ENCODE measurements at places on chromosomes 1 and 21.

DNA sequence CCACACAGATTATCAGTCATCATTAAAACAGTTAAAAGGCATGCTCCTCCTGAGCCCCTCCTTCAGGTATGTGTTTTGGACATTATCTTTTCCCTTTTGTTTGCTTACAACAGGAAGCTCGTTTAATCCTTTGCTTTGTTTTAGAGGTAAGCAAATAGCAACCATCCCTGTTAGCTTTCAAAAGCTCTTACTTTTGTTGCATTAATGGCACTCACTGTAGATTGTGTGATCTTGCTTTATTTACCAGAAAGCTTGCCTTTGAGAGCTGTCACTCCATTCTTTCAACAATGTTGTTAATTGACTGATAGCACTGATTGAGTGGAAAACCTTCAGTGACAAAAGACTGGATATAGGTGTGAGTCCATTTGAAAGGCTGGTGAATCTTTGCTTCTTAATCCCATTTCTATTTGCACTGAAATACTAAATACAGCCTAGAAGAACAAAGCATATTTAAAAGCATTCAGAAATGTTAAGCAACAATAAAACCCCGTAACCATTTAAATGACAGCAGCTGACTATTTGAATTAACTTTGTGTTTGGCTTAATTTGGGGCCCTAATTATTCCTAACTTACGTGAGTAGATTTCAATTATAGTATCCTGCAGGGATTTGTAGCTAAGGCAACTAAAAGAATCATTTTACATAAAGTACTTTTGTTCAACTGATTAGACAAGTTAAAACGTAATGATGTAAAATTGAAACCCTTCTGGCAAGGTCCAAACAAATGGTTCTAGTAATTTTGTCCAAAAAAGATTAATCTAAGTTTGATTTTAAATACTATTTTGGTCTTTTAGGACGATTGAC, 48.3 kb downstream of the ADGRL2 start:
- no peak for DNase-seq

DNA sequence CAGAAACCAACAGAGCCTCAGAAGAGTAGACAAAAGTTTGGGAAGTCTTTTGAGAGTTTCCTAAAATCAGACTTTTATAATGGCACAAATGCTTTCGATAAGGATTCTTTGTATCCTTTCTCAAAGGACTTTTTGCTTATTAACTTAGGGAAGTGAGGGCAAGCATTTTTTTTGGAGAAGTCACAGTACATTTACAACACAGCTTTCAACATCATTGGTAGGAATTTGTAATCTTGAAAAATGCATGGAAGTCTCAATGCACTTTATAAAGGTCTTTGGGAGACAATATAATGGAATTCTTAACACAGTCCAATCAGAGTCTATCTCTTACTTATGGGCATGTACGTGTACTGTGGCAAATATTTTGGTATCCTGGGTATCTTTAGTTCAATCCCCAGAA, 325.8 kb upstream of the NR5A2 start:
- no peak for DNase-seq

- DNase-seq: peak; percentile 38
Measured at GRCh38 chr1:211939876-211940468, 95.4 kb downstream of the INTS7 start.

DNA sequence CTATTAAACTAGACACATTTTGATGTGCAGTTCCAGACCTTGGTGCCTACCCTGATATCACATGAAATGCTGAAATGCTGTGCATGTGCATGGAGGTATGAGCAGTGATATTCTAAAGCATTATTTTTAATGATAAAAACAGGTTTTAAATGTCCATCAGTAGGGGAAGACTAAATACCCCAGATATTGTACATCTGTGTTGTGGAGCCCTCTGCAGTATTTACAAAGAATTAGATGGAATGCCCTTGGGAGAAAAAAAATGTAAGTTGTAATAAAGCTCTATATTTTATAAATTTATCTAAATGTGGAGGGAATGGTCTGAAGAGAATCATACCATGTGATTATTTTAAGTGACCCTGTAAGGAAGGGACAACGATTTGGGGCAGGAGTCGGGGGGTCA, 39.1 kb upstream of the IGSF5 start:
- no peak for DNase-seq

GRCh38 chr1:68426594-68426993, 23.2 kb downstream of the RPE65 start:
- DNase-seq: no peak

- no peak for DNase-seq
Measured at GRCh38 chr1:225435487-225435886, 7.6 kb upstream of the LBR start.

- no peak for DNase-seq
Measured at GRCh38 chr21:42498012-42498411, 2.0 kb upstream of the RSPH1 start.

DNA sequence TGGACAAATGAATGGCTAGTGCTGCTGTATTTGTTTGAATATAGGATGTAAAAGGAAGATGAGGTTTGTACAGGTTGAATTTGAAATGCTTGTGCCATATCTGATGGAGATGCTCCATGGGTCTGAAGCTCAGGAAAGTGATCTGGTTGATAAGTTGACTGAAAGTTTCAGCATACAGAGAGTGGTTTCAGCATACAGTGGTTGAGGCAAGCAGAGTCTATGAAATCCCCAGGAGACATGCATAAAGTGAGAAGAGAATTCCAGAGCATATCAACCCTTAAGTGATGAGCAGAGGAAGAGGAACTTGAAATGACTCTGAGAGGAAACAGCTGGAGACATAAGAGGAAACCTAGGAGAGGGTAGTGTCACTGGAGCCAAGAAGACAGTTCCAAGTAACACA, 21.7 kb downstream of the TCHHL1 start:
- no peak for DNase-seq

- DNase-seq: no peak
Measured at GRCh38 chr1:116488071-116488470, 82.8 kb downstream of the CD58 start.

GRCh38 chr1:51583532-51583931, 33.4 kb upstream of the OSBPL9 start:
- DNase-seq: no peak

DNA sequence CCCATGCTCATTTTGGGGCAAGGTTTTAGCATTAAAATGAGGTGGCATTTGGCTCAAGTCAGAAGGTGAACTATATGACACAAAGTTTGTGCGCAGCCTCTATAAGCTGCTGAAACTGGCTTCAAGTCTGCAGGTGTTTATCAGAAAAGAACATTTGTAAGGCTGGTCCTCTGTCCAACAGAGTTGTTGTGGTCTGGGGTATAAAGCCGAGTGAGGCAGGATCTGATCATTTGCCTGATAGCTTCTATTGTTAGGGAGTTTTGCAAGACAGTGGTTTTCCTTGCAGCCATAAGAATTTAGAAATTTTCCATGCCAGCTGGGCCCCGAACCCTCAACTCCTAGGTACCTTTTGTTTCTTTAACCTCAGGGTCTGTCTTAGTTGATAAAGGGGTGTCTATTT, 130.8 kb downstream of the PGBD5 start:
- no peak for DNase-seq

DNA sequence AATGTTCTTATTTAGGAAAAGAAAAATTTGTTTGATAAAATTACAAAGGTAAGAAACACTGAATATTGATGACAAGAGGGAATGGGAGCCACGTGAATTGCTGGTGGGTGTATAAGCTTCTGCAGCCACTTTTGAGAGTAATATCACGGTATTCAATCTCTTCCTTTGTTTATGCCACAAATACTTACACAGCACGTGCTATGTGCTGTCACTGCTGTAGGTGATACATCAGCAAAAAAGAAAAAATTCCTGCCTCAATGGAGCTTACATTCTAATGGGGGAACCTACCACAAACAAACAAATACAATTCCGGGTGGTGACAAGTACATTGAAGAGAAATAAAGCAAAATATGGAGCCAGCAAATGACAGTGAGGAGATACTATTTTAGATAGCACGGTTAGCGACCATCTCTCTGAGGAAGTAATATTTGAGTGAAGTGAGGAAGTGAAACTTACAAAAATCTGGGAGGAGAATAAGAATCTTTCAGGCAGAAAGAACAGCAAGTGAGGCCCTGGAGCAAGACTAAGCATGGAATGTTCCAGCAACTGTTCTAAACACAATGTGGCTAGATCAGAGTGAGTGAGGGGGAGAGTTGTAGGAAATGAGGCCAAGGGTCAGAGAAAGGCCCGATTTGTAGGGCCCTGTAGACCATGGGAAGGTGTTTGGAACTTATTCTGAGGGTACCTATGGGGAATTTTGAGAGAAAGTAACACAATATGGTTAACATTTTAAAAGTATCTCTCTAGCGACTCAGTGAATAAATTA, 2.6 kb upstream of the FCRLB start:
- no peak for DNase-seq

DNA sequence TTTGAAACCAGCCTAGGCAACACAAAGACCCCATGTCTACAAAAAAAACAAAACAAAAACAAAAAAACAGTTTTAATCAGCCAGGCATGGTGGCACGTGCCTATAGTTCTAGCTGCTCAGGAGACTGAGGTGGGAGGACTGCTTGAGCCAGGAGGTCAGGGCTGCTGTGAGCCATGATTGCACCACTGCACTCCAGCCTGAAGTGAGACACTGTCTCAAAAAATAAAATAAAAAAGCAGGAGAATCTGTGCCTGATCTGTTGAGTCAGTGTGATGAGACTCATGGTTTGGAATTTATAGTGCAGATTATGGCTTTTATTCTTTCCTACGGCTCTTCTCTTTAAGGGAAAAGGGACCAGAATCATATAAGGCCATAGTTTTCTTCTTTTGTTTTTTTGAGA, 16.5 kb downstream of the TRIT1 start:
- DNase-seq: no peak

GRCh38 chr1:24526940-24527542, 24.4 kb downstream of the RCAN3 start:
- no peak for DNase-seq

DNA sequence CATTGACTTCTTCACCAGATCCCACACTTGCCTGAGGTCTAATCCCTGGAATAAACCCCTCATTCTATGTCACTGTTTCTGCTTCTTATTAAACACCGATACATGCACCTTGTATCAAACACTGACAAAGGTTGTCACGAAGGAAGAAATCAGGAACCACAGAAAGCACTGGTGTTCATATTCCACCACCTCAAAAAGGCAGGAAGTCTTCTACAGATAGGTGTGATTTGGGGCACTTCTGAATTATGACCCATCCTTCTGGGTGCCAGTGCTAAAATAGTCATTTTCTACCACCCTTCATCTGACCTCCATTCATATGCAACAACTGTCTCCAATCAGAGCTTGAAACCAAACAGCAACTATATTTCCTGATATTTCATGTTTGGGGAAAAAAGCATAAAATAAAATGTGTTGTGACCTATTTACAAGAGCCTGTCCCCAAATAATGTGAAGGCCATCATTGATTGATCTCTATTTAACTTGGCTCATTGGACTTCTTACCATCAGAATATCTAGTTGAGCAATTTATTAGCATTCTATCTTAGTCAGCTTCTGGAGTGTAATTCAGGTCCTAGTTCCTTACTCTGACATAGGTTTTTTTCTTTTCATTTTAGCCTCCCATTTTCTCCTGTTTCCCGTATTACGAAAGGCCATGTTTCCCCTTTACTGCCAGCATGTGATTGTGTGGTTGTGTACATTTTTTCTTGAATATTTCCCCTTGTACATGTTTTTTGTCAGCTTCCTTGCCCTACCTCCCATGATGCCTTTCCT, 43.1 kb downstream of the DUSP10 start:
- DNase-seq: no peak
